ENCODE measurements at places on chromosomes 11 and 22.

GRCh38 chr11:73155102-73155501 lies 13.0 kb upstream of the FCHSD2 start:
- DNase-seq = no peak

DNA sequence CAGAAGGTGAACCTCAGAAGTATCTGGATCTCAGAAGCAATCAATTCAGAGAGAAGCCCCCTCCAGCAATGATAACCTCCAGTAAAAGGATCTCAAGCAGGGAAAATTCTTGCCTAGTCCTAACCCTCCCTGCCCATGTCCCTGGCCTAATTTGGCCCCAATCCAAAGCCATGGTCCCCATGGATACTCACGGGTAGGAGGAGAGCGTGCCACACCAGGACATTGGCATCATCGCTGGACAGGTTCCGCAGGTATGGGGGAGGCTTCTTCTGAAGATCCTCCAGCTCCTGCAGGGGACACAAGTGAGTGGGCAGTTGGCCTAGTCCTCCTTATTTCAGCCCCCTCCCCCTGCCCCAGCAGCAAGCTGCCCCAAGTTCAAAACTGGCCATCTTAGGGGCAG lies 7.3 kb downstream of the UBE2L6 start:
- no peak for DNase-seq

GRCh38 chr11:58637371-58637770 lies 14.9 kb downstream of the CNTF start:
- DNase-seq = no peak

GRCh38 chr11:6258571-6259081 lies 1.0 kb upstream of the CCKBR start:
- DNase-seq = no peak

DNA sequence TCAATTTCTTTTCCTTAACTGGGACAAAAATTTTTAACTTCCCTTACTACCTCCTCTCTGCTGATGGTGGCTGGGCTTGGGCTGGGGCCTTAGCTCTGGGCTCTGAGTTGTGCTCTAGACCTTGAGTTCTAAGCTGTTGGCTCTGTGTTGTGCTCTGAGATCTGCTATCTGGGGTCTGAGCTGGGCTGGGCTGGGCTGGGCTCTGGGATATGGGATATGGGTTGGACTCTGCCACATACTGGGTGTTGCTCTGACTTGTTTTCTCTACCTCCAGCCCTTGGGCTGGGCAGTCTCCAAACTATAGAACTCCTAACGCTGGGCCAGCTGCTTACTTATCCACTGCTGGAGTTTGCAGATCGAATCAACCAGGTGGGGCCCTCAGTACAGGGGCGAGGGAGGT lies 41.9 kb downstream of the DNHD1 start:
- DNase-seq = no peak

- peak; percentile 37 for DNase-seq
Observed at GRCh38 chr11:62923601-62924411, 2.6 kb upstream of the CHRM1 start.

DNA sequence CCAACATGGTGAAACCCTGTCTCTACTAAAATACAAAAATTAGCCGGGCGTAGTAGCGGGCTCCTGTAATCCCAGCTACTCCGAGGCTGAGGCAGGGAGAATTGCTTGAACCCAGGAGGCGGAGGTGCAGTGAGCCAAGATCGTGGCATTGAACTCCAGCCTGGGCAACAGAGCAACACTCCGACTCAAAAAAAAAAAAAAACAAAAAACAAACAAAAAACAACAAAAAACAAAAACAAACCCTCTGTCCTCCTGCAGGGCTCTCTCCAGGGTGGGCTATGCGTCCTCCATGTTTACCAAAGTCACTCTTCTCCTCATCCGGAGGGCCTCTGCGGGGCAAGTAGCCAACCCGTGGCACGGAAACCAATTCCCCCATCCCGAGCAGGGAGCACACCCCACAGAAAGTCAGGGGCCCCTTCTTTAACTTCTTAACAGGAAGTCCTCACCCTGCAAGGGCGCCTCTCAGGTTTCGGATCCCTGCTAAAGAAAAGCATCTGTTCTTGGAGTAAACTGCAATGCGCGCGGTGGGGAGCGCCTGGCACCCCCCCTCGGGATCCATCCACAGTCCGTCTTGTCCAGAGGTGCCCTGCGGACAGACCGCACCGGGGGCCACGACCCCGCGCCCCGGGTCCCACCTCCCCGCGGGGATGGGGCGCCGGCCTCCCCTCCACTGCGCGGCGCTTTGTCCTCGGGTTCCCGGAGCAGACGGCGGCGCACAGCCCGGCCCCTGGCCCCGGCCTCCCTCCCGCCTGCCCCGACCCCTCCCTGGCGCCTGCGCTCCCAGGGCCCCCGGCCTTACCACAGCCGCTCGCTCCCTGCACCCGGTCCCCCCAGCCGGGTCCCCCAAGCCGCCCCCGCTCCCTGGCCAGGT lies 712 bp downstream of the CERK start:
- DNase-seq = peak; percentile 25

- DNase-seq = no peak
Observed at GRCh38 chr11:117468888-117469287, 141.2 kb downstream of the CEP164 start.
